ENCODE measurements at places on chromosomes 3 and 15.

DNA sequence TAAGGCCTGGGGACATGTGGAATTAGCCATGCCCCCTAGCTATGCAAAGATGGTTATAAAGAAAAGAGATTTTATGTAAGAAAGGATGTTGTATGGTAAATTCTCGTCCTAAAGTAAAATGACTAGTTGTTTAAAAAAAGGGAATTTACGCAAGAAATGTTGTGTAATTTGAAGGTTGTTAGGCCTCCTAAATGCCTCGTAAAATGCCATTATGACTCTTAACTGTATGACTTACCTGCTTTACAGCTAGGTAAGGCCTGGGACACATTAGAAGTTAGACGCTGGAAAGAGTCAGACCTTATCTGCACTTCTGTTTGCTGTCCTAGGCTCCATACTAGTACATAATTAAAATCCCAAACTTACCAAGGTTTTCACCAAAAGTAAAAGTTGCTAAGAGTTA is 17.5 kb upstream of the HHATL start:
- DNase-seq: no peak

DNA sequence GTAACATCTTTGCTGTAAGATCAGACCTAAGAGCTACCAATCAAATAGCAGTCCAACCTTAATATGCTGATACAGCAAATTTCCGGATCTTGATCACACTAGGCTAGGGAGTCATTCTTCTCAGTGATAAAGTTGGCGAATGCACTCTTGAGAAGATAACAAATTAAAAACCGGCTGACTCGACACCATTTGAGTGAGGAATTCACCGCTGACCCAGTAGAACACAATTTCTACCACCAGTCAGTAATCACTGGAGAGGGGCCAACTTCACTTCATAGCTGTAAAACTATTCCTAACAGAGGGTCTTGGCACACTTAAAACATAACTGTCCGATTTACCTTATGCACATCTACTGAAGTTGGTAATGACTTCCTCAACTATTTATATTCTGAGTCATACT is 47.2 kb downstream of the MEIS2 start:
- DNase-seq: no peak

- no peak for DNase-seq
Measured at GRCh38 chr3:14921811-14922705, 25.3 kb upstream of the NR2C2 start.

GRCh38 chr3:81468391-81468790 is 293.1 kb downstream of the GBE1 start:
- DNase-seq: no peak

- no peak for DNase-seq
Measured at GRCh38 chr3:112200317-112200666, 67.2 kb upstream of the GCSAM start.

GRCh38 chr3:177307826-177308225 is 110.5 kb upstream of the TBL1XR1 start:
- DNase-seq: no peak

DNA sequence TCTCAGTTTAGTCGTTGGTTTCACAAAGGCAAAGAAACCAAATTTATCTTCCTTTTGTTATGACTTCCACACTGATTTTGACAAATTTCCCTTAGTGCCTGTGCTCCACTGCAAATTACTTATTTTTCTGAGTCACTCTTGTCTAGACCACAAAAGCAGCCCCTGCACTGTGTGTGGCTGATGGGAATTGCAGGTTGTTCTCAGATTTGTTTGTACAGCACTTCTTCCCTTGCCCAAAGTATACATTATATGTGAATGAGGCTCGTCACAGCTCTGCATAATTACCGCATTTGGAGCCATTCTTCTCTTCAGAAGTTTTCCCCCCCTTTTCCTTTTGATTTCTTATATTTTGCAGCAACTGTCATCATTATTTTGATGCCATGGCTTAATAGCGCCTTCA is 354.2 kb upstream of the IL12A start:
- no peak for DNase-seq

GRCh38 chr15:68339481-68339880 is 61.9 kb downstream of the FEM1B start:
- DNase-seq: no peak

- no peak for DNase-seq
Measured at GRCh38 chr3:52860424-52860768, 25.6 kb upstream of the MUSTN1 start.

- DNase-seq: peak; percentile 94
Measured at GRCh38 chr3:170908235-170909116, at the start of gene EIF5A2. EIF5A2 (minus strand) TSS chr3:170908637; CDS start chr3:170907806, 831 bp downstream.

DNA sequence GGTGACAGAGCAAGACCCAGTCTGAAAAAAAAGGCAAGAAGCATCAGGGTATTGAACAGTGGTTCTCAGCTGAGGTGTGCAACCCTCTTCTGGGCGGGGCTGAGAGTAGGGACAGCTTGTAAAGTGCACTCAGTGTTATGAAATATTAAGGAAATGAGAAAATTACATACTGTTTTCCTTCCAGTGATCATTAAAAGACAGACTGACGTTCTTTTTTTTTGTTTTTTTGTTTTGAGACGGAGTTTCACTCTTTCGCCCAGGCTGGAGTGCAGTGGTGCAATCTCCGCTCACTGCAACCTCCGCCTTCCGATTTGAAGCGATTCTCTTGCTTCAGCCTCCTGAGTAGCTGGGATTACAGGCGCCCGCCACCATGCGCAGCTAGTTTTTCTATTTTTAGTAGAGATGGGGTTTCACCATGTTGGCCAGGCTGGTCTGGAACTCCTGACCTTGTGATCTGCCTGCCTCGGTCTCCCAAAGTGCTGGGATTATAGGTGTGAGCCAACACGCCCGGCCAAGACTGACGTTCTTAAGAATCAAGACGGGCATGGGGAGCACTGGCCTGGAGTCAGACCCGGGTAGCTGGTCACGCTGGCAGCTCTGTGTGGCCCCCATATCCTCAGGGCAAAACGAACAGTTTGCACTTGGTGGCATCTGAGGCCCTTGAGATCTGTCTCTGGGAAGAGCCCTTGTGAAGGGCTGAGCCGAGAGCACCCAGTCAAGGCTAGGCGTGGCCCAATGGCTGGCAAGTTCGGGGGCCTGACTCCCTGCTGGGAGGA is 11.4 kb downstream of the MAN2A2 start:
- DNase-seq: no peak

DNA sequence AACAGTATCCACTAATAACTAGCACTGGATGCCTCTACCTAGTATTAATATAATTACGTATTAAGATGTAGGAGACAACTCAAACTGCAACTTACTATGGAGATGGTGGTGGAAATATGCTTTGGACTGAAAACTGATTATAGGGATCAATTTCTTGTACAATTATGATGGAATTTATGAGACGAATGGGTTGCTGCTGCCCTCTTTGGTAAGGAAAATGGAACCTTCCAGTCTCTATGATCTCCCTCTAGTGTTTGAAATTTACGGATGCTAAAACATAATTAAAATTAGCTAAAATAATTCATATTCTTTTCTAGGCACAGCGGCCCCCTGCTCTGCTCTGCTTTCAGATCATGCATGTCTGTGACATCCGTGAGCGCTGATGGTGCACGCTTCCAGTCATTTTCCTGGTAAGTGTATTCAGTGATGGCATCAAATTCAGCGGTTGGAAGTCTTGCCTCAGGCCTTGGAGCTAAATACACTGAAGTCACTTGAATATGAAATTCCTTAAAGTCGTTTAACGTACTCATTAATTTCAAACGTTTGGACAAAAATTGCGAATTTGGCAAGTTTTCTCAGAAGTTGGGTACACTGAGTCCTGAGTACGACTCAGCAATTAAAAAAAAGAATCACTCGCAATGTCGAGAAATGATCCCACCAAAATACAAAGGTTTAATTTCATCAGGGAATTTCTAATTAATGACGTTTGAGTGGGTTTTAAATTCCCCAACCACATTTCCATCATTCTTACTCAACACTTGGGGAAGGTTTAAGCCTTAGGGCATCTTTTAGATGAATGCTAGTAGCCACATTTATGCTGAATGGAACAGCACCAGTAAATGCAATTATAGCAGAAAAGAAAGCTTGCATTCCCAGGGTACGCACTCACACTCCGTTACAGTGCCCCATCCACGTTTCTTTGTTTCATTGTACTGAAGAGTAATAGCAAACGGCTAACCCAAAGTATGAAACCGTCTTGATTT is 132.6 kb downstream of the NR2F2 start:
- no peak for DNase-seq

- DNase-seq: no peak
Measured at GRCh38 chr3:43326891-43327581, 40.7 kb downstream of the SNRK start.

- no peak for DNase-seq
Measured at GRCh38 chr3:170642882-170643601, 57.2 kb upstream of the SLC7A14 start.

GRCh38 chr15:77187751-77188464 is 117.0 kb upstream of the TSPAN3 start:
- no peak for DNase-seq

DNA sequence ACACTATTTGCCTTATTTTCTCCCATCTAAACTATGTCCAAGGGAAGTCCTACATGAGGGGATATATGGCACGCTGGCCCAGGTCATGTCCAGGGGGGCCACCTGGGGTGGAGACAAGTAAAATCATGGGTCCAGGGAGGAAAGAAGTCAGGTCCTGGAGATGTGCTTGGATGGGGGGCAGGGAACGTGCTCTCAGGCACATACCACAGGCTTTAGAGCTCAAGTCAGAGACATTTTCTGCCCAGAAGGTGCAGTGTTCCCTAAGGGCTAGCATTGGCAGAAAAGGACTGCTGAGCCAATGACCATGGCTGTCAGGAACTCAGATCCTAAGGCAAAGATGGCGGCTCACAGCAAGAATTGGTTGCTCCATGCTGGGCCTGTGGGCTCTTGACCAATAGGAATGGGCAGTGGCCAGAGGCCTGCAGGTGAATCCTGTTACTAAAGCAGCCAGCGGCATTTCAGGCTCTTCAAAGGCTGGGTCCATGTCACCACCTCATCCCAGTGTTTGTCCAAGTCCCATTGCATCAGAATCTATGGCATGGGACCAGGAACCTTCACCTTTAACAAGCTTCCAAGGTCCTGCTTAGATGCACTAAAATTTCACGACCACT is 175.0 kb downstream of the RPLP1 start:
- no peak for DNase-seq

- DNase-seq: no peak
Measured at GRCh38 chr15:66129586-66129985, 124.0 kb downstream of the MEGF11 start.

- no peak for DNase-seq
Measured at GRCh38 chr15:68814596-68814995, 6.1 kb downstream of the ANP32A start.

- DNase-seq: no peak
Measured at GRCh38 chr15:48385031-48385830, 54.0 kb downstream of the DUT start.

DNA sequence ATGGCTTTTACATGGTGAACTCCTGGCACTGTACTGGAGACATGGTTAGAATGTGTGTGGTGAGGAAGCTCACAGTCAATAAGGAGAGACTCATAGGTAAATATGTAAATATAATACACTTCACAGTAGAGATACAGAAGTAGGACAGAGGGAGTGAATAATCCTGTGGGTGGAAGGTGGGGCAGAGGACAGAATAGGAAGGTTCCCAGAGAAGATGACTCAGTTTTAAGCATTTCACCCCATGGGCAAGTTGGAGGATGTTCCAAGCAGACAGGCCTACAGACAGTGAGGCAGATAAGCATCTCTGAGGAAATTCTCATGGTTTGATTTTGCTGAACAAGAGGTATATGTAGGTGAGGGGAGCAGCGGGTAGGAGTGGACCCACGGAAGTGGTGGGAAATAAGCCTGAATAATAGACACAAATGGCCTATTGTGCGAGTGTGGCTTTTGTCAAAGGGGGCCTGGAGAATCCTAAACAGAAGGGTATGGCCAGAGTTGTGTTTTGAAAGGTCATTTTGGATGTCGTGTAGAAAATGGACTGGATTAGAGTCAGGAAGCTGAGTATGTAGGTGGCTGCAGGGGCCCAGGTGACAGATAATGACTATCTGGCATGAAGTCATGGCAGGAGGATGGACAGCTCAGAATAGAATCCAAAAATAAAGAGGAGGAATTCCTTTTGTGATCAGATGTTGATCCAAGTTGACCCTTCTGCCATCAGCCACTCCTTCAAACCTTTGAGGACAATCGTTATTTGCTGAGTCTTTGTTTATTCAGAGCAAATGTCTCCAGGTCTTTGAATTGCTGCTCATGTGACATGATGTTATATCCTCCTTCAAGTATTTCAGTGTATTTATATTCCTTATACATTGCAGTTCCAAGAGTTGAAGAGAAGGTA is 97.3 kb upstream of the THRB start:
- DNase-seq: no peak

- no peak for DNase-seq
Measured at GRCh38 chr3:183629546-183630301, 5.7 kb upstream of the KLHL24 start.

DNA sequence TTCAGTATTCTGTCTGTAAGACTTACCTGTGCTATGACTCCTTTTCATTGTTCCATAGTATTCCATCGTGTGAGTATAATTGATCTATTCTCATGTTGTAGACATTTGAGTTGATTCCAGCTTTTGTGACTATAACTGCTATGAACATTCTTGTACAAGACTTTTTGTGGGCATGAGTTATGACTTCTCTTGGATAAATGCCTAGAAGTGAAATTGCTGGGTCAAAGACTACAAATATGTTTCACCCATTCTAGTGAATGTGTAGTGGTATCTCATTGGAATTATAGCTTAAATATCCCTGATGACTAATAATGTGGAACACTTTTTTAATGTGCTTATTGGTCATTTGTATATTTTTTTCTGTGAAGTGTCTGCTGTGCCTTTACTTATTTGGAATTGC is 27.6 kb upstream of the NPHP3 start:
- no peak for DNase-seq

- peak; percentile 23 for DNase-seq
Measured at GRCh38 chr15:65816441-65816840, 24.3 kb upstream of the DENND4A start.

GRCh38 chr3:21508246-21508645 is 242.8 kb downstream of the ZNF385D start:
- DNase-seq: no peak

GRCh38 chr15:68349151-68349550 is 71.6 kb downstream of the FEM1B start:
- no peak for DNase-seq

GRCh38 chr3:20324664-20325478 is 138.9 kb upstream of the SGO1 start:
- DNase-seq: no peak

DNA sequence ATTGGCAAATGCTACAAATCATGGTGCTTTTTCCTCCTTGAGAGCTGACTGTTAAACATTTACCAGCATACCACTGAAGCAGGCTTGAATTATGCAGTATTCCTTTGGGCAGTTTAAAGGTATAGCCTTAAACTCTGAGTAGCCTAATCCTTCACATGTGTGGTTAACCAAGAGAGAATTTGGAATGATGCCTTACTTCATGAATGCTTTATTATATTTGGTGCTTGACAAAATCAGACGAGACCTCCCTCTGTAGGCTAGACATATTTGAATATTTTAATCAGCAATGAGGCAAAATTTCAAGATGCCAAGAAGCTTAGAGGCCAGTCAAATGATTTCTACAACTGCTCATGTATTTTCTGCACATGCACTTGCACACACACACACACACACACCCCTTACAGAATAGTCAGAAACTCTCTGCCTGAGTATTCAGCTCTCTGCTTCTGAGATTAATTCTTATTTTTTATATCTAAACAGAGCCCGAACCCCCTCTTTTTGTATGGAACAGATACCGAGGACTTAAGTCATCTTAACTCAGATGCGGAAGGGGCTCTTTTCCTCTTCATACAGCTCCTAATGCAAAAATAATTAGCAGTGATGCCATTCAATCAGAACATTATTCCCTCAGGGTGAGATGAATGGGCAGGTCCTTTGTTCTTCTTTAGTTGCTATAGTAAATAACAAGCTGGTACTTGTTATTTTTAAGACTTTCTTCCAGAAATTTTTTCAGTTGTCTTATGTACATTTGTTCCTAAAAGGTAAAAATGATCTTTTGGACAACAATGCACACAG is 195.5 kb upstream of the TMC3 start:
- DNase-seq: no peak

Data from stimulated activated CD4-positive, alpha-beta T cell treated with anti-CD3 and anti-CD28 coated beads, Interleukin-12 subunit alpha, Interleukin-12 subunit beta, amount 100 ng/mL, for 48 hours (primary cell).